ENCODE measurements at places on chromosomes 12 and 14. TPM values are rescaled to one million over a fixed set of nuclear protein-coding genes. Genes with fewer than 3 reads are reported as not detected.

DNA sequence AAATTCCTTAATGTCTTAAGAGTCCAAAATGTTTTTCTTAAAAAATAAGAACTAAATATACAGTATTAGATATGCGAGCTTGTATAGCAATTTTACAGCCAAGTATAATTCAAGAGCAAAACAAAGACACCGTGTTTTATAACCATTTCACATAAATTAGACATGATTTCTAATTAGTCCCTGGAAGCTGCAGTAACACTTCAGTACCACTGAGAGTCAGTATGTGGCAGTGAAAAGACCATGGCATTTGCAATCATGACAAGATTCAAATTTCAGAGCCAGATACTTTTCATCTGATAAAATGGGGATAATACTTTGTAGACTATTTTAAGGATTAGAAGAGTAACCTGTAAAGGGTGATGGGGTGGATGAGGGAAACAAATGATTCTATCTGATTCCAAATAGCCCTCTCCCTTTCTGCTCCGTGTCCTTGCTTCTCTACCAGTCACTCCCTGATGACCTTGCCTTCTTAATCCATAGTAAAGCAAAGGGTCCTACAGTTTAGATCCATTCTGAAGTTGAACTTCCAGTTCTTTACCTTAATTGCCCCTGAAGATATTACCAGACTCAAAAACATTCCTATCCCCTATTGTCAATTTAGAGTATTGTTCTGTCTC is 145.4 kb upstream of the ABCD2 start:
- H3K27ac ChIP-seq: no peak overlapping the region
- H3K36me3 ChIP-seq: peaks cover 6% of the 10 kb centered on the region
- H3K4me3 ChIP-seq: no peak overlapping the region
- H3K4me1 ChIP-seq: no peaks in the 10 kb centered on the region
- no peak for DNase-seq

DNA sequence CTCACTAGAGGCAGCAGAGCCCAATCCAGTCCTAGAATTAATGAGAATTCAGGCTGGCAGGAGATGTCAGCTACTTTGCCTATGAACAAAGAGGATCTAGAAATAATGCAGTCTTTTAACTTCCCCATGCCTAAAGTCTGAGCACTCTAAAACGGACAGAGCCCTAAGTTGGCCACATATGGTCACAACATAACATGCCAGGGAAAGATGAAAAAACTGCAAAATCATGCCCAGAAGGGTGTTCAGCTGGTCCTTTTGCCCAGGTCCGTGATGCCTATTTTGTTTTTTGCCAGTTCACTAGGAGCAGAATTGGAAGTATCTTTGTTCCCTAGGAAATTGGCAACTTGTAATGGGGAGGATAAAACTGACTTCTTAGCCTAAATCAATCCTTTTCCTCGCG is 20.3 kb upstream of the LMNTD1 start:
- no peaks in the 10 kb centered on the region for H3K36me3 ChIP-seq
- H3K27me3 ChIP-seq: no peaks in the 10 kb centered on the region
- H3K4me1 ChIP-seq: no peaks in the 10 kb centered on the region
- H3K4me3 ChIP-seq: no peak overlapping the region

DNA sequence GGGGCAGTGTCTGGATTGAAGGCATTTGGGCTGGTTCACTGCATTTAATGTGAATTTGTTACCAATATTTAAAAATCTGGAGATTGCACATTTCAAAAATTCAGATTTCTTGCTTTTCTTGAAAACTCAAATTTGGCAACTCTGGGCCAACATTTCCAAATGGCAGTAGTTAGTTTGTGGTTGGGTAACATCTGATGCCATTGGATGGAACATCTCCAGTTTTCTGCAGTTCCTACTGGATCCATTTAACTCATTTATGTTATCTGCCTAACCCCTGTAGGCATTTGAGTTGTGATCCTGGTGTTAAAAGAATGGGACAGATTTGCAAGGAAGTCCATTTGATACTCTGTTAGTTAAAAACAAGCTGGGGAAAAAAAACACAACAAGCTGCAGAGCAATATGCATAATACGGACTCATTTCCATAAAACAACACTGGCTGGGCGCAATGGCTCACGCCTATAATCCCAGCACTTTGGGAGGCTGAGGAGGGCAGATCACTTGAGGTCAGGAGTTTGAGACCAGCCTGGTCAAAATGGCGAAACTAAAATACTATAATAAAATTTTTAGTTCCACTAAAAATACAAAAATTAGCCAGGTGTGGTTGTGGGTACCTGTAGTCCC is 7.9 kb downstream of the EIF2B2 start:
- H3K27ac ChIP-seq: no peak overlapping the region
- peaks cover 1% of the 10 kb centered on the region for H3K4me1 ChIP-seq
- DNase-seq: no peak

Gene RNASE3
- total RNA-seq: 0.76 TPM

Gene KERA
- total RNA-seq: not detected

Gene CISTR
- total RNA-seq: not detected

Gene P2RX2
- total RNA-seq: 4.4 TPM

- H3K27ac ChIP-seq: no peak overlapping the region
- H3K27me3 ChIP-seq: no peaks in the 10 kb centered on the region
- H3K4me1 ChIP-seq: no peaks in the 10 kb centered on the region
- no peak for DNase-seq
- no peak overlapping the region for H3K4me3 ChIP-seq
- H3K36me3 ChIP-seq: peaks cover 35% of the 10 kb centered on the region
Measured at GRCh38 chr12:132807295-132808092, 21.2 kb downstream of the GOLGA3 start.

- H3K36me3 ChIP-seq: no peaks in the 10 kb centered on the region
- peaks cover 11% of the 10 kb centered on the region for H3K27me3 ChIP-seq
- H3K27ac ChIP-seq: no peak overlapping the region
Measured at GRCh38 chr12:57622293-57623245, 10.4 kb downstream of the B4GALNT1 start.

GRCh38 chr12:8556531-8557097 is 15.9 kb upstream of the CLEC4E start:
- no peak for DNase-seq
- no peak overlapping the region for H3K27ac ChIP-seq
- H3K36me3 ChIP-seq: no peaks in the 10 kb centered on the region

All from upper lobe of left lung (tissue), 6 donors.